ENCODE measurements at places on chromosomes 16 and 17. TPM values are rescaled to one million over a fixed set of nuclear protein-coding genes. Genes with fewer than 3 reads are reported as not detected.

Gene PIEZO1
- total RNA-seq = 206 TPM

Gene TMC7
- 1.8 TPM for total RNA-seq

Gene MYOCD
- total RNA-seq = 0.07 TPM

Gene ITGAX
- not detected for total RNA-seq

Gene VMO1
- 4.0 TPM for total RNA-seq

Gene KREMEN2
- 23.4 TPM for total RNA-seq

Gene SOX9
- 11.1 TPM for total RNA-seq

Gene WNT9B
- total RNA-seq = not detected

Gene TBC1D3E
- not detected for total RNA-seq

Gene COQ9
- 48.1 TPM for total RNA-seq

Gene APOBR
- not detected for total RNA-seq

Gene PRSS8
- 81.1 TPM for total RNA-seq

Gene NOL3
- total RNA-seq = 89.0 TPM

Gene RIPOR1
- total RNA-seq = 22.9 TPM

Gene SCO1
- 36.7 TPM for total RNA-seq

Gene SLFN11
- 3.6 TPM for total RNA-seq

Gene GPR142
- not detected for total RNA-seq

Gene ZNF287
- total RNA-seq = 5.9 TPM

Gene NPIPB8
- total RNA-seq = not detected
